ENCODE measurements at places on chromosomes 16 and 17.

GRCh38 chr16:65406116-65406515 is 284.3 kb upstream of the CDH11 start:
- no peak for DNase-seq

- DNase-seq, result no peak
Observed at GRCh38 chr17:81518785-81519283, 6.2 kb upstream of the ACTG1 start.

- no peak for DNase-seq
Observed at GRCh38 chr17:71113347-71113746, 944.0 kb downstream of the KCNJ2 start.

DNA sequence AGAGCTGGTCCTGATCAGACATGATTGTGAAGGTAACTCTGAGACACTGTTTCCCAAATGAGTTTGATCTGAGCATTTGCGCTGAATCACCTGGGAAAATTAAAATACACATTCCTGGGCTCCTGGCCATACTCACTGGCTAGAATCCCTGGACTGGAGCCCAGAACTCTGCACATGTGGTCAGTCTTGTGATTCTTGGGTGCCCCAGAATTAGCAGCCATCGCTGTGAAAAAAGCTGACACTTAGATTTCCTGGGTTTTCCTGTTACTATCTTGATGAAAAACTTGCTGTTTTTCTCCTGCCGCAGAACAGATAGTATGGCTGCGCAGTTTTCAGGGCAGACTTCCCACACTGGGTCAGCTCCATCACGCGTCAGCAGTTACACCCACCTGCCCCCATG is 24.6 kb downstream of the NECAB2 start:
- DNase-seq, result no peak

- no peak for DNase-seq
Observed at GRCh38 chr16:69366431-69366830, 14.8 kb upstream of the TMED6 start.

GRCh38 chr17:73731733-73732132 is 87.5 kb upstream of the SDK2 start:
- DNase-seq, result no peak

DNA sequence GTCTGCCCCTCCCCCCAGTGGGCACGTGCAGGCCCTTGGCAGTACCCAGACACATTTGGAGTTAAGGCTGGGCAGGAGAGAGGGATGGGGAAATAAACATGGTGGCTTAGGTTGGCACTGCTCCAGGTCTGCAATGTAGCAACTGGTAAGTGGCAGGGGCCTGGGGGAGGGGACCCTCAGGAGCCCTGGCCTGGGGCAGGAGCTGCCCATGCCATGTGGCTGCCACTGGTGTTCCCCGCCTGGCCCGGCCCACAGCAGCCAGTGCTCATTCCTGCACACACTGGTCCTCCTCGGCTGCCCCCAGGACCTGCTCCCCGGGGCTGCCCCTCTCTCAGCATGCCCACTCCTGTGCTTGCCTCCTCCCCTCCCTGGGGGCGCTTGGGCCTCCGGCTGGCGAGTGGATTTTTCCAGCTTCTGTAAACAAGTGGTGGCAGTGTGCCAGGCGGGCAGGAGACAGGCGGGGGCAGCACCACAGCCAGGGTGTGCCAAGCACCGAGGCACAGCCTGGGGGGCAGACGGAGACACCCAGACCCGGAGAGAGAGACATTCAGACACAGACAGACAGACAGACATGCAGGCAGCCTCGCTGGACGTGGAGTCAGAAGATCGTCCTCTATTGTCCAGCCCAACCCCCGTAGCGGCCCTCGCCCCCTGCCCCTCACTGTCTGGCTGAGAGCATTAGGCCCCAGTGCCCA is 9.4 kb downstream of the THRA start:
- DNase-seq, result no peak

GRCh38 chr17:28470266-28470913 is 3.1 kb upstream of the SLC13A2 start:
- no peak for DNase-seq

DNA sequence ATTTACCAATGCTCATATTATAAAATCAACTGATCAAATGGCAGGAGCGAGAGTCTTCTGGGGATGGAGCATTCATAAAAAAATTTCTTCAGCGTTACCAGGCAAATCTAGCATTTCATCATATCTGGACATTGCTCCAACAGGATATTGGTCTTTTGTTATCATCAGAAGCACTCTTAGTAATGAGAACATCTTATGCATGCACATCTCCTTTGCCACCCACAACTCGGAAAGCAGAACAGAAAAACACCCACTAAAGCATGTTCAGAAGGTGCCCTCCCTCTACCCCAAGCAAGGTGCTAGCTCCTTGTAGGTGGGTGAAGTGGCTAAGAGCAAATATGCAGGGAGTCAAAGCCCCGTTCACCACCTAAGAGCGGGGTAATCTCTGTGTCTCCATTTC is 18.9 kb downstream of the ARHGAP17 start:
- no peak for DNase-seq

DNA sequence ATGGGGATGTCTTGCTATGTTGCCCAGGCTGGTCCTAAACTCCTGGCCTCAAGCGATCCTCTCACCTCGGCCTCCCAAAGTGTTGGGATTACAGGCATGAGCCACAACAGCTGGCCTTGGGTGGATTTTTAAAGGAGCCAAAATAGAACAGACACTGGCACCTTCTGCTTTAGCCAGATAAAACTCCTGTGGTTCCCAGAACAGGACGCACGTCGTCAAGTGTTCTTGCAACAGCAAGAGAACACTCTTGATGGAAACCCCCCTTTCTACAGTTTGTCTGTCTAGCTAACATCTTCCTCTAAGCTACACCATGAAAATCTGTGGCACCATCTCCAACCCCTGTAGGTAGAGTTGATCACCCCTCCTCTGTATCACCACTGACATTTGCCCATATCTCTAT is 122.6 kb downstream of the NPIPB5 start:
- no peak for DNase-seq

DNA sequence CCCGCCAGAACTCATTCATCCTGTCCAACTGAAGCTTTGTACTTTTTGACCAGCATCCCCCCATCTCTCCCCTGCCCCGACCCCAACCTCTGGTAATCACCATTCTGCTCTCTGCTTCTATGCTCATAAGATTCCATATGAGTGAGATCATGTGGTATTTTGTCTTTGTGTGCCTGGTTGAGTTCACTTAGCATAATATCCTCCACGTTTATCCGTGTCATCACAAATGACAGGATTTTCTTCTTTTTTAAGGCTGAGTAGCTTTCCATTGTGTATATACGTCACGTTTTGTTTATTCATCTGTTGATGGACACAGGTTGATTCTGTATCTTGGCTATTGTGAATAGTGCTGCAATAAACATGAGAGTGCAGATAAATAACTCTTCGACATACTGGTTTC is 278.9 kb downstream of the SNX29 start:
- DNase-seq, result no peak

DNA sequence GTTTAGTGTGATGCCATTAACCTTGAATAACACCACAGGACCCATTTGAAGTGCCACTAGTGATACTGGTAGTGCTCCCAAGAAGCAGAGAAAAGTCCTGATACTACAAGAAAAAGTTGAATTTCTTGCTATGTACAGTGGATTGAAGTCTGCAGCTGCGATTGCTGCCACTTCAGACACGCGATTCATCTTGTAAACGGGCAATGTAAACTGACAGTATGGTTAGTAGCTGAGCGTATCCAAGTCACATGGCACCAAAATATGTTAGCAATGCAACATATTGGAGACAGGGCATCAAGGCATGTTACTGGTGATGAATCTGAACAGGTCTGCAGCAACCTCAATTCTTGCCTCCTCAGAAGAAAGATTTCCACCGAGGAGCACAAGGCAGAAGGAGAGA is 238.9 kb downstream of the HS3ST3B1 start:
- DNase-seq, result no peak

DNA sequence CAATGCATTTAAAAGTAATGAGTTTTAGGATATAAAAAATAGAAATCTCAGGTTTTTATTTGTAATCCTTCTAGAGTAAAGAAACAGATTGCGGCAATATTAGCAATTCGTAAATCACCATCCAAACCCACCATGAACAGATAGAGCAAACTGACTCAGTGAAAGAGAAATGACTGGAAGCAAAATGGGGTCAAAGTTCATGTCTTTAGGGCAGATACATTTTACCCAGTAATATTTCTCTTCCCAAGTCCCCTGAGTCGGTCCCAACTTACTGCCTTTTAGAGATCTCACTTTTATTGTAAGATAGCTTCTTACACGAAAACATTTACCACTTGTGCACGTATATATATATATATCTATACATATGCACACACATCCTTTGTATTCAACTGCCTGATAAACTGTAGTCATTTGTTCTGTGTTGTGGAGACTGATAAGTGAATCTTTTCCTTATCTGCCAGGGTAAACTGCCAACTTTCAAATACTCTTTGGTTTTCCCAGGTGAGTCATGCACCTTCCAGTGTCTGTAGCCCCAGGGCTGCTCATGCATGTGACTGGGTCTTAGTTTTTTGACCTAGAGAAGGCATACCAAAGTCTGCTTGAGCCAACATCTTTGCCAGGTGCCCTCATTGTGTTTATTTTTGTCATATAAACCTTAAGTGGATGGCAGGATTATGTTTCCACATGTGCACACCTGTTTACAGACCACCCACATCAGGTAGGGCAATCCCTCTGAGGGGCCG is 7.8 kb upstream of the IRF8 start:
- no peak for DNase-seq

Measured in stimulated activated CD4-positive, alpha-beta T cell treated with anti-CD3 and anti-CD28 coated beads, Interleukin-15, amount 100 ng/mL, for 1 hour (primary cell).